M059J (cell line): ENCODE measurements at places on chromosomes 12 and 14. TPM values are rescaled to one million over a fixed set of nuclear protein-coding genes. Genes with fewer than 3 reads are reported as not detected.

Gene CD27
- total RNA-seq = not detected in 2 replicates

DNA sequence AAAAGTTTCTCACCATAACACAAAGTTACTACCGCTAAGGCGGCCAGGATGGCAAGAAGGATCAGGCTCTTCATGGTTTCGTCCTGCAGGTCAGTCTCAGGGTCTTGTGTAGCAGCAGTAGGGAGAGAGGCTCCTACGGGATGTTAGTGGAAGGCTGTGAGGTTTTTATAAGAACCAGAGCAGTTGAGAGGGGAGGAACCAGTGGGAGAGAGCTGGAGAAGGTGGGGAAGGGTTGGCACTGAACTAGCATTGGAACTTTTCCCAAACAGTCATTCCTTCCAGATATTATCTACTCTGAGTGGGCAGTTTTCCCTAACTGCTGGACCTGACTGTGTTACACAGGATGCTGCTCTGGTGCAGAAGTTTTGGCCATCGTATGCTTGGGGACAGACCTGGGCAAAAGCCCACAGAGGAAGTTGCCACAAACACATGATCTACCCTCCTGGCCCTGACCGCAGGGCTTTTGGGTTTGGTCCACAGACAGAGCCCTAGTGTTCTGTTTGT is at the start of gene MGP:
MGP (minus strand) TSS at position 137 of the 504 bp plus-strand sequence; CDS start at position 74, 63 bp downstream.
- DNase-seq = peak; percentile 86

Gene OR4E2
- total RNA-seq = not detected in 2 replicates

Gene IAPP
- not detected in 2 replicates for total RNA-seq
